CD8-positive, alpha-beta memory T cell (primary cell): ENCODE measurements at places on chromosomes 2 and 18.

DNA sequence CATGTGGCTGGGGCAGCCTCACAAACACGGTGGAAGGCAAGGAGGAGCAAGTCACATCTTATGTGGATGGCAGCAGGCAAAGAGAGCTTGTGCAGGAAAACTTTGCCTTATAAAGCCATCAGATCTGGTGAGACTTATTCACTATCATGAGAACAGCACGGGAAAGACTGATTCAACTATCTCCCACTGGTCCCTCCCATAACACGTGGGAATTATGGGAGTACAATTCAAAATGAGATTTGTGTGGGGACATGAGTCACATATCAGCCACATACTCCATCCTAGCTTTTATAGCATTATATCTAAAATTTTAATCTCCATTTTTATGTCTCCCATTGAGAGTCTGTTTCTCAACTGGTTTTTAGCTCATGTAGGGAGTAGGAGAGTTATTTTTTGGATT lies 45.7 kb downstream of the ICOS start:
- DNase-seq = no peak

GRCh38 chr2:167825664-167826063 lies 421.7 kb downstream of the STK39 start:
- DNase-seq = no peak

- no peak for DNase-seq
These were observed 11.5 kb downstream of the ANKRD29 start for GRCh38 chr18:23650968-23651927.

DNA sequence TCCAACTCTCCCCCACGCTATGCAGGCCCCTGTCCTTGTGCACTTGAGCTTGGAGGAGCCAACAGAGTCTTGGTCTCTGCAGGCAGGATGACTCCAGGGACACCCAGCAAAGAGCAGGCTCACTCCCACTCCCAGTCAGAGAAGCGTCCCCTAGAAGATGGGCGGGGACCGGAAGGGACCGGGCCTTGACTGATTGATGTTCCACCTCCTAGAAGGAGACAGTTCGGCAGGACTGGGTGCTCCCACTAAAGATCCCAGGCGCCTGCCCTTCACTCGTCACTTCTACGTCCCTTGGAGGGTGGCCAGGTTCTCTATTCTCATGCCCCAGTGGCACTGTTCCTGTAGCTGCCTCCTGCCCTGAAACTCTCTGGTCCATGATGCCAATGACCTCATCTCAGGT lies 3.2 kb upstream of the SP100 start:
- DNase-seq = no peak

GRCh38 chr2:102436323-102436722 lies 13.4 kb downstream of the IL18RAP start:
- DNase-seq = peak; percentile 21

DNA sequence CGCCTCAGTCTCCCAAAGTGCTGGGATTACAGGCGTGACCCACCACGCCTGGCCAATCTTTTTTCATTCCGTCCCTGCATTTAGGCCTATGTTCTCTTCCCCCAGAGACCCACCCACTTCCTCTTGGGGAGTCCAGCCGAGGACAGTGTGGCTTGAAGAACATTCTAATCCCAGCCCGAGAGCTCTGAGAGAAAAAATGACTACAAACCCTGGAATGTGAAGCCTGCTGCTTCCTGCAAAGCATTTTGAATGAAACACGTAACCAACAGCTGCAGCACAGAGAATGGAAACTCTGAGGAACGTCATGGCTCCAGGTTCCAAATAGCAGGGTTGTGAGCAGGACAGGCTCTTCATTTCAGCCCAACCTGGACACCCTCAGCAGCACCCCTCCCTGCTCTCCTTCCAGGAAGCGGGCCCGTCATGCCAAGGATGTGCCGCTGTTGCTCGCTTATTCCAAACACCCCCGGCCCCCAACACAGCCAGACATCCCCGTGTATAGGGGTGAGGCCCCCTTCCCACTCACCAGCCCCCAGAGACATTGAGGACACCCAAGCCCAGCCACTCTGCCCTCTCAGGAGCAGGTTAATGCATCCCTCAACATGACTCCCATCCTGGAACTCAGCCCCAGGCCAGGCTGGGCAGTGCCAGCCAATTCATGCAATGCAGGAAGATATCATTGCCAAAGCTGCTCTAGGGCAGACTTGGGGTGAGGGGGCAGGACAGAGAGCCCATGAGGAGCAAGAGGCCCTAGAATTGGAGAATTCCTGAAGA lies 139.8 kb downstream of the ZFP36L2 start:
- DNase-seq = no peak
